SJCRH30 (cell line): ENCODE measurements at places on chromosomes 1 and 21. TPM values are rescaled to one million over a fixed set of nuclear protein-coding genes. Genes with fewer than 3 reads are reported as not detected.

DNA sequence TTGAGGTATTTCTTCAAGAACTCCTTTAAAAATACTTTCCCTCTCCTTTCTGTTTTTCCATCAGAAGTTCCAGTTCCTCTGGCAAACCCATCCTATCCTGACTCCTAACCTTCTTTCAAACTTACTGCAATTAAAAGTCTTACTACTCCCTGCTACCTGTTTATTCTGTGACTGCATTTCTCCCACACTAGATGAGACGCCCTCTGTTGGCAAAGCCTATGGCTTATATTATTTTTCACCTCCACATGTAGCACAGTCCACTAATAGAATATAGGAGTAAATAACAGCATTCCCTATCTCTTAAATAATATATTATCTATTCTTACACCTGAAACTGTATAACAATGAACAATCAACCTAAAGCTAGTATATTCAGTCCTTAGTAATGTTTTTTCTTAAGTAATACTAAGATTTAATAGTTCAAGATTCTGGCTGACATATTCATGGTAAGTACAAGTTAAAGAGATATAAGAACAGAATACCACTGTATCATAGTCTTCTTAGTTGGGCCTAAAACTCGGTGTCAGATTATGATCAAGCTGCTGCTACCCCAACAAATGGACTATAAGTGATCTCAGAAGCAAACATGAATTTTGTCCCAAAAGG lies 54.8 kb downstream of the RAB3GAP2 start:
- no peak for DNase-seq

DNA sequence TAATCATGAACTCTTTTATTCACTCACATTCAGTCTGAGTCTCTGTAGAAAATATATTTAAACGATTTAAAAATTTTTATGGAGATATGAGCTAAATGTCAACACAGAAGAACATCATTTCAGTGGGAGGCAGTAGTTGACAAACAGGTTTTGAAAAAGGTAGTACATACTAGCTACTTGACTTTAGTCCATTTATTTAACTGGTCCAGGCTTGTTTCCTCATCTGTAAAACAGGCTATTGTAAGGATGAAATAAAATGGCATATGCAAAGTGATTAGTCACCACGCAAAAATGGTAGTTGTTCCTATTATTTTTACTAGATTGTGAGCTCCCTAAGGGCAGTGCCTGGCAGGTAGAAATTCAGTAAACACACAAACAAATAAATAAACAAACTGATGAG lies 75.2 kb downstream of the NTPCR start:
- DNase-seq, result no peak

GRCh38 chr1:76713535-76713934 lies 153.7 kb upstream of the ST6GALNAC5 start:
- no peak for DNase-seq

- DNase-seq, result no peak
These were observed 23.6 kb upstream of the GPR157 start for GRCh38 chr1:9152535-9152934.

DNA sequence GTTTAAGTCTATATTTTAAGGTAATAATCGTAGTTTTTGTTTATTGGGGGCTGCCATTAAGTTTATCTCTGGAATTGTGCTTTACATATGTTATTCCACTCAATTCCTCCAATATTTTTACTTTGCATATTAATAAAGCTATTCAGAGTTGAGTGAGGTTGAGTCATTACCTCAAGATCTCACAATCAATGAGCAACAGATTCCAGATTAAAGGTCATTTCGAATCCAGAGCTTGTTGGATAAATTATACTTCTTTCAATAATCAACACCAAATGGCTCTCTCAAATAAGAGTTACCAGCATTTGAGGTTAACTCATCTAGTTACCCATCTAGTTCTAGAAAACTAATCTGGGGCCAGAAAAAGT lies 16.7 kb downstream of the RGS4 start:
- DNase-seq, result no peak

GRCh38 chr1:185151215-185151614 lies 5.5 kb downstream of the TRMT1L start:
- DNase-seq, result no peak

DNA sequence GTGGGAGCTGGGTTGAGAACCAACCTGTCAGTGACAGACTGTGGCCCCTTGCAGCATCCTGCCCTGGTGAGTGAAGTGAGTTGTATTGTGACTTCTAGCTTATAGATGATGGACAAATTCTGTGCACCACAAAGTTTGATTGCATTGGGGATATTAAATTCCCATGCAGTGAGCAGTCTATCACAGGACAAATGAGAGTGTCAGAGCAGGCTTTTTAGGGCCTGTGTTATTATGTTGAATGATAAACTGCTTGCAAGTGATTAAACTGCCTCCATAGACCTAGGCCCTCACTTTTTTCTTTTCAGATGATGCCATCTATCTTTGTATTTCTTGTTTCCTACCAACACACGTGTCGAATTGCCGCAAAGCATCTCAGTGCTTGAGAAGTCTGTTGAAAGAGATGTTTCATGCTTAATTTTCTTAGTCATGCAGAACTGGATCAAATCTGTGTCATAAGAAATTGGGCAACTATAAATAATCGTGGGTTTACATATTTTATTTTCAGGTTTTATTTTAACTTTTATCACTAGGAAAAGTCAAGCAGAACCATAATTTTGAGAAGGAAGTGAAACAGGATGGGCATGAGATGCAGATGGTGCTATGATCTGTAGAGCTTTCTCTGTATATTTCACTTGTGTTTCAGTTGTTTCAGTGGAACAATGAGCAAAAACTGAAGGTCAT lies 199.2 kb downstream of the S1PR1 start:
- DNase-seq, result no peak

- DNase-seq, result no peak
These were observed 47.3 kb downstream of the KMO start for GRCh38 chr1:241579434-241579833.

Gene SLC30A2
- total RNA-seq, result 0.08 and 0.26 TPM in 2 replicates
